Activated naive CD8-positive, alpha-beta T cell treated with anti-CD3 and anti-CD28 coated beads for 36 hours (primary cell): ENCODE measurements at places on chromosomes 3 and 15. TPM values are rescaled to one million over a fixed set of nuclear protein-coding genes. Genes with fewer than 3 reads are reported as not detected.
A peak's percentile ranks its signal among the peaks of the same experiment; 100 is the strongest.

GRCh38 chr3:46970391-46971091 is 6.0 kb downstream of the CCDC12 start:
- peaks cover 82% of the 10 kb centered on the region for H3K4me1 ChIP-seq
- peak overlapping the region; percentile 83 for H3K27ac ChIP-seq
- no peaks in the 10 kb centered on the region for H3K27me3 ChIP-seq
- DNase-seq: no peak

- no peaks in the 10 kb centered on the region for H3K36me3 ChIP-seq
- peaks cover 24% of the 10 kb centered on the region for H3K27me3 ChIP-seq
- DNase-seq: peak; percentile 0
- H3K4me1 ChIP-seq: peaks cover 10% of the 10 kb centered on the region
- no peak overlapping the region for H3K27ac ChIP-seq
- H3K4me3 ChIP-seq: no peak overlapping the region
Observed at GRCh38 chr15:58185439-58185838, 47.3 kb downstream of the AQP9 start.

DNA sequence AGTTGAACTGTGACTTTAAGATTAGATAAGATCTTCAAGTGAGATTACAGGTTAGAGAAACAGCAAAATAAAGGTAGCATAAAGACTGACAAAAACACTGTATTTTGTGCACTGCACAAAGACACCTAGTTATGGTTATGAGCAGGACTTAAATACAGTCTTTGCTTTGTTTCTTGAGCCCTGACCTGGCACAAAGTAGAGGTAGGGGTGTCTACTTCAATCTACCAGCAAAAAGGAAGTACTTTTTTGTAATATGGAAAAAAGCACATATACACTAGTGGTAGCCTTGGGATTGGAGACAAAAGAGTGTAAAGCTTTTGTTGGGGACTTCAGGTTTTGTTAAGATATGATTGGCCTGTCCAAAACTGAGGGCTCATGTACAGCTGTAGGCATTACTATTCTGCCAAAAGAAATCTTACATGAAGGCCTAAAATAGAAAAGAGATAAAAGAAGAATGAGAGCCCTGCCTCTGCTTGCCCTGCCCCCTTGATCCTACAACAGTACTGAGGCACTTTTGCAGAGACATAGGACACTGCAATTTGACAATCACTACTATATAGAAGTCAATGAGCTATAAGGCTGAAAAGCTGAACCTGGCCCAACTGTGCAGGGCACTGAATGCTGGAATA is 194.3 kb downstream of the CBLB start:
- H3K36me3 ChIP-seq: peaks cover 40% of the 10 kb centered on the region
- peaks cover 9% of the 10 kb centered on the region for H3K4me1 ChIP-seq
- H3K4me3 ChIP-seq: no peak overlapping the region
- DNase-seq: no peak
- no peak overlapping the region for H3K27ac ChIP-seq

ADAMTS17 gene
- total RNA-seq: 3.6 TPM

GRCh38 chr3:187165144-187165543 is 25.8 kb upstream of the RPL39L start:
- H3K4me1 ChIP-seq: no peaks in the 10 kb centered on the region
- DNase-seq: peak; percentile 5
- no peaks in the 10 kb centered on the region for H3K36me3 ChIP-seq
- H3K27me3 ChIP-seq: peaks cover 4% of the 10 kb centered on the region

- H3K36me3 ChIP-seq: no peaks in the 10 kb centered on the region
- peaks cover 54% of the 10 kb centered on the region for H3K27me3 ChIP-seq
- no peak within 1 kb of the TSS for H3K27ac ChIP-seq
- DNase-seq: peak; percentile 23
Observed at GRCh38 chr3:50204804-50205412, at the start of gene SLC38A3. TSS of gene SLC38A3 (plus strand) at chr3:50205271. CDS start at chr3:50214200, 8,929 bp downstream.

DNA sequence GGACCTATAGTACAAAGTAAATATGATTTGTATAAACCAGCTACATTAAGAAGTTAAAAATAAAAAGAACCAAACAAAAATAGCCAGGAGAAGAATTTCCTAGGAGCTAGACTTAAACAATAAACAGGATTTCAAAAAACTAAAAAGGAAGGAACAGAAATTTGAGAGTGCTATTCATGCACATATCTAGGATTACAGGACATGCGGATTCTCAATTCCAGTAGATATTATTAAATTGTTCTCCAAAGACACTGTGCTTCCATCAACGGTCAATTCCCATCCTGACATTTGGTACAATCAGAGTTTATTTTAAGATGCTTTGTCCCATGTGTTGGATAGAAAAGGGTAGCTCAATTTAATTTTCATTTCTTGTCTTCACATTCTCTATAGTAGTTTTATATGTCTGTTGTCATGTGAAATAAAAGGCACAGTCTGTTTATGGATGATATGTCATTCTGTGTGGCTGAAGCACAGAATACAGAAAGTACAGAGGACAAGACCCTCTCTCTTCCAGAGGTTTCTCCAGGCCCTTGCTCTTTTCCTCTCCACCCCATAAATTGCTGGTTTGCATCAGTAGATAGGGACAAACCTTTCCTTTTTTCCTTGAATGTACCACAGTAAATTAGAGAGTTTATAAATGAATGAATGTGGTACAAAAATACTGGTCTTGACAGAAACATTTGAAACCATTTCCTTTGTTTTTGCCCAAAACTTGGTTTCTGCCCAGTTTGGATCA is 3.5 kb downstream of the PLOD2 start:
- no peak overlapping the region for H3K4me3 ChIP-seq
- H3K36me3 ChIP-seq: no peaks in the 10 kb centered on the region
- peaks cover 17% of the 10 kb centered on the region for H3K4me1 ChIP-seq
- no peak overlapping the region for H3K27ac ChIP-seq
- peaks cover 51% of the 10 kb centered on the region for H3K27me3 ChIP-seq

DNA sequence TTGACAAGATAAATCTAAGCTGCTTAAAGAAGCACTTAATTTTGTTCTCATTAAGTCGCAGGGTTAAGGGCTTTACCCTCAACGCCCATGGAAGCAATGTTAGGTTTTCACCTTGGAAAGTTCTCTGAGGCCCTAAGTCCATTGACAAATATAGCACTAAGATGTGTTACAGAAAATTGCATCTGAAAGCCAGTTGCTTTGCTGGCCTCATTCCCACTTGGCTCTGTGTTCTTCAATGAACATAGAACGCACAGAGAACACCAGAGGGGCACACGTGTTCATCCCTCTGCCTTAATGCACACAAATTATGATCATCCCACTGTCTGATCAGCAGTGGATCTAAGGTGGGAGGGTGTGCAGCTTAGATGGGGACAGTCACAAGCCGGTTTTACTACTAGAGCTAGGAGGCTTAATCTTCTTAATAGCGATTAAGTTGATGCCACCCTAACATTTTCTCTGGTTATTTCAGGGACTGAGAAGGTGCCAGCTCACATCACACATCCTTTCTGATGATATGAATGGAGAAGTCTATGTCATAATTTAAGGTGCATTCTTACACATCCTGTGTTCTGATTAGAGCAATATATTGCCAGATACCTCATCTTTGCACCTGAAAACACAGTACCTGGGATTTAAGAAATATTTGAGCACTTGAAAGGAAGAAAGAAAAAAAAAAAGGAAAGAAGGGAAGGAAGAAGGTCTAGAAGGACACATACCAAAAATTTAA is 224.4 kb upstream of the ICE2 start:
- no peak for DNase-seq
- H3K4me3 ChIP-seq: no peak overlapping the region
- no peak overlapping the region for H3K27ac ChIP-seq
- H3K4me1 ChIP-seq: peaks cover 4% of the 10 kb centered on the region

GRK7 gene
- not detected for total RNA-seq

DNA sequence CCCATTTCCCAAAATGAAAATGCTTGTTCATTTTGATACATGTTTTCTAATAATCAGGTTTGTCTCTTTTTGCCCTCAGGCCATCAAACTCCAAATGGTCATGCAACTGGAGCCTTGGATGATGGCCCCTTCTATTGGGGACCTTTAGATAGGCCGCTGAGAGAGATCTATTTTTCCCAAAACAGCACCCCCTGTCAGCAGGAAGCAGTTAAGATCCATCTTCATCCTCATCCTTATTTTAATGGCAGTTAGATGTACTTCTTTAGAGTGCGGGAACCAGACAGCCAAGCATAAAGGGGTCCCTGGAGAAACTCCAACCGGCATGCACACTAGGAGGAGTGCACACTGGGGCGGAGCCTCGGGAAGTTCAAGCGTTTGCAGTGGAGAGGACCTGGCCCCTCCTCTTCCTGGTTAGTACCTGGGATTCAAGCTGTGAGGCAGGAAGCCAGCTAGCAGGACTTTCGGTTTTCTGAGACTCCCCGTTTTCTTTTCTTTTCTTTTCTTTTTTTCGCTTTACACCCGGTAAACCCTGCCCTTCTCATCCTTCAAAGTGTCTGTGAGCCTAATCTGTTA is 31.9 kb upstream of the STRIT1 start:
- H3K27ac ChIP-seq: no peak overlapping the region
- no peaks in the 10 kb centered on the region for H3K4me1 ChIP-seq
- H3K27me3 ChIP-seq: no peaks in the 10 kb centered on the region
- no peaks in the 10 kb centered on the region for H3K36me3 ChIP-seq
- no peak overlapping the region for H3K4me3 ChIP-seq

- H3K27ac ChIP-seq: no peak overlapping the region
- H3K27me3 ChIP-seq: peaks cover 25% of the 10 kb centered on the region
- no peak for DNase-seq
- H3K4me3 ChIP-seq: no peak overlapping the region
- peaks cover 2% of the 10 kb centered on the region for H3K4me1 ChIP-seq
- H3K36me3 ChIP-seq: no peaks in the 10 kb centered on the region
Observed at GRCh38 chr15:66858423-66859207, 156.6 kb downstream of the SMAD6 start.

DNA sequence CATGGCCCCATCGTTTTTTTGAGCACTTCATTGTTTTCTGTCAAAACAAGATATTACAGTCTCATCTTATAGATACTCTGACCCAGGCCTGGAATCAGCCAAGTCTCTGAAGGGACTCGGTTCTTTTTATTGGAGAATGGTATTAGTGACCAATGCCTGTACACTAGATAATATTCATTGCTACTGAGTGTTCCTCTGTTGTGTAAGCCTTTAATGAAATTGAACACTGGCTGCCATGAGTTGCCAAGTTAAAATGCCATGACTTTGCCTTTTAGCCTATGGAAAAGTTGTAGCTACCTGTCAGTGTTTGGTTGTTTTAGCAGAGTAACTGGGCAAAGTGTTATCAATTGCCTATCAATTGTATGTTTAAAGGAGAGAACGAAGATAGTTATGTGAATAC is 134.0 kb downstream of the AKAP13 start:
- H3K4me1 ChIP-seq: peaks cover 49% of the 10 kb centered on the region
- H3K27ac ChIP-seq: no peak overlapping the region
- H3K27me3 ChIP-seq: no peaks in the 10 kb centered on the region
- DNase-seq: no peak
- no peak overlapping the region for H3K4me3 ChIP-seq
- H3K36me3 ChIP-seq: peaks cover 17% of the 10 kb centered on the region

GRCh38 chr3:45987368-45988291 is 8.0 kb downstream of the FYCO1 start:
- no peak overlapping the region for H3K4me3 ChIP-seq
- H3K4me1 ChIP-seq: peaks cover 56% of the 10 kb centered on the region
- no peak overlapping the region for H3K27ac ChIP-seq
- peaks cover 45% of the 10 kb centered on the region for H3K36me3 ChIP-seq

DNA sequence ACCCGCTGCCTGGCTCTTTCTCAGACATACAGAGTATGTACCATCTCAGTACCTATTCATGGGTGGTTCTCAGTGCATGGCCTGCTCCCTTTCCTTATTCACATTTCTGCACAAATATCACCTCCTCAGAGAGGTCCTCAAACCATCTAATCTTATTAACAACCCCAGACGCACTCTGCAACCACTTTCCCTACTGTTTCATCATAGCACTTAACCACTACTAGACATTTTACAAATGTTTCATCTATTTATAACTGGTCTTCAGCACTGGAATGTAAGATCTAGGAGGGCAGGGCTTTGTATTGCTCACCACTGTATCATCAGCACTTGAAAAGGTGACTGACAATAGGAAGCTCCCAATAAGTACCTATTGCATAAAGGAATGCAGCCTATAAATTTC is 45.1 kb downstream of the TNIK start:
- H3K36me3 ChIP-seq: peaks cover 5% of the 10 kb centered on the region
- H3K4me1 ChIP-seq: peaks cover 32% of the 10 kb centered on the region
- DNase-seq: no peak

TATDN2 gene
- 41.6 TPM for total RNA-seq

- H3K27me3 ChIP-seq: peaks cover 45% of the 10 kb centered on the region
- DNase-seq: no peak
- H3K4me1 ChIP-seq: peaks cover 5% of the 10 kb centered on the region
- no peak overlapping the region for H3K4me3 ChIP-seq
Observed at GRCh38 chr15:51191766-51192165, 97.1 kb upstream of the TNFAIP8L3 start.

NAA80 gene
- 16.3 TPM for total RNA-seq

EPHA3 gene
- total RNA-seq: 0.12 TPM

- no peaks in the 10 kb centered on the region for H3K36me3 ChIP-seq
- DNase-seq: no peak
- H3K4me3 ChIP-seq: no peak overlapping the region
- H3K27me3 ChIP-seq: no peaks in the 10 kb centered on the region
Observed at GRCh38 chr3:30186741-30187219, 419.6 kb upstream of the TGFBR2 start.

GRCh38 chr3:190780524-190780923 is 82.0 kb downstream of the GMNC start:
- no peaks in the 10 kb centered on the region for H3K4me1 ChIP-seq
- no peak overlapping the region for H3K4me3 ChIP-seq
- no peaks in the 10 kb centered on the region for H3K27me3 ChIP-seq
- H3K36me3 ChIP-seq: no peaks in the 10 kb centered on the region
- no peak overlapping the region for H3K27ac ChIP-seq

GRCh38 chr15:84725001-84725491 is 9.1 kb upstream of the SEC11A start:
- H3K4me1 ChIP-seq: peaks cover 30% of the 10 kb centered on the region
- H3K27me3 ChIP-seq: no peaks in the 10 kb centered on the region
- no peak overlapping the region for H3K4me3 ChIP-seq
- no peak for DNase-seq
- H3K27ac ChIP-seq: peak overlapping the region; percentile 73

PDZRN3 gene
- total RNA-seq: not detected

DNA sequence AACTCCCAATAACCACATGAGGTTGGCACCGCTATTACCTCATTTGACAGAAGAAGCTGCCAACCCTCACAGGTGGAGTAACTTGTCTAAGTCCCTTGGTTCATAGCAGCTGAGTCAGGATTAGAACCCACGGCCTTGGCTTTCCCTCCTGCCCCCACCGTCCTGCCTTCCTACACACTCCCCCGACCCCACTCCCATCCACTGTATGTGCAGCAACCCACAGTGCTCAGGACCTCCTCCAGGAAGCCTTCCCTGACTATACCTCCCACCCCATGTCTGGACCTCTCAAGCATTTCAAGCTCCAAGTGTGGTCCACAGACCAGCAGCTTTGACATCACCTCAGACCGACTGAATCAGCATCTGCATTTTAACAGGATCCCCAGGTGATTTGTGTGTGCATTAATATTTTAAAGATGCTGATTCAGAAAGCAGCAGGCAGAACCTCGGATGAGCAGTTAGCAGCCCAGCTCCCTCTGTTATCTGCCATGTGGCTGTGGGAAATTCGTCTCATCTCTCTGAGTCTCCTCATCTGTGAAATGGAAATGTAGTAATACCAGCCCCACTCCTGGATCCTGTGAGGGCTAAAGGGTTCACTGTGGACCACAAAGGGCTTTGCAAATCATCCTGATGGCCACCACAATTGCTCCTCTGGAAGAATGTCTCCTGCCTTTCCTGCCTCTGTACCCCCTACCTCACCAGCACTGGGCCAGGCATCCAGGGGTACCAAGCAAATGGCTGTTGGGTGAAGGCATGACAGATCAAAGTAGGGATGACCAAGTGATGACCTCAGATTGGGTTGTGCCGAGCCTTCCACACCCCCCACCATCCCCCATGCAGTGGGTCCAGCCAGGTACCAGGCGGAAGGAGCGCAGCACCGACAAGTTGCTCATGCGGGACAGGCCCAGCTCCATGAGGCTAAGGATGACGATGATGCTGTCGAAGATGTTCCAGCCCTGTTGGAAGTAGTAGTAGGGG is 62.7 kb downstream of the SCN5A start:
- H3K27ac ChIP-seq: no peak overlapping the region
- no peaks in the 10 kb centered on the region for H3K4me1 ChIP-seq
- H3K36me3 ChIP-seq: no peaks in the 10 kb centered on the region
- no peak for DNase-seq
